ENCODE measurements at places on chromosomes 11 and 22.

DNA sequence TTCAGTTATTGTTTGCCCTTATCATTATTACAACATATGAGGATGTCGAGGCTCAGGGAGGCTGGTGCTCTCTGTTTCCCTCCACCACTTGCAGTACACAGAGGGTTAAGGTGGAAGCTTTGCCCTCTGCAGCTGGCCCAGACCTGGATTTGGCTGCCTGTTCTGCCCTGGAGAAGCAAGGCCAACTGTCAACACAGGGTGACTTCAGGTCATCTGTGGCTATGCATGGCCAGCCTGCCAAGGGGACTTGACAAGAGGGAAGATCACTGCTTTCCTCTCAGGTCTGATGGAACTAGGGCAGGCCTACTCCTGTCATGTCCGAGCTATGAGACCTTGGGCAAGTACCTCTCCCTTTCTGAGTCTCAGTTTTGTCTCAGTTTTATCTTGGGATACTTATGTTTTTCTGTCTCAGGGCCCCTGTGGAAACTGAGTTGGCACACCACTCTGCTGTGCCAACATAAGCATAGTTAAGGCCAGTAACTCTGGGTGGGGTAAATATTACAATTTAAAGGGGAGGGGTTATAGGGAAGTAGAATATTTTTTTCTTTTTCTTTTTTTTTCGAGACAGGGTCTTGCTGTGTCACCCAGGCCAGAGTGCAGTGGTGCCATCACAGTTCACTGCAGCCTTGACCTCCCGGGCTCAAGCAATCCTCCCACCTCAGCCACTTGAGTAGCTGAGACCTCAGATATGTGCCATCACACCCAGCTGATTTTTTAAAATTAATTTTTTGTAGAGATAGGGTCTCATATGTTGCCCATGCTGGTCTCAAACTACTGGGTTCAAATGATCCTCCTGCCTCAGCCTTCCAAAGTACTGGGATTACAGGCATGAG is 2.4 kb upstream of the THRSP start:
- DNase-seq, result no peak

GRCh38 chr11:83599066-83599465 is 312.9 kb upstream of the CCDC90B start:
- no peak for DNase-seq

DNA sequence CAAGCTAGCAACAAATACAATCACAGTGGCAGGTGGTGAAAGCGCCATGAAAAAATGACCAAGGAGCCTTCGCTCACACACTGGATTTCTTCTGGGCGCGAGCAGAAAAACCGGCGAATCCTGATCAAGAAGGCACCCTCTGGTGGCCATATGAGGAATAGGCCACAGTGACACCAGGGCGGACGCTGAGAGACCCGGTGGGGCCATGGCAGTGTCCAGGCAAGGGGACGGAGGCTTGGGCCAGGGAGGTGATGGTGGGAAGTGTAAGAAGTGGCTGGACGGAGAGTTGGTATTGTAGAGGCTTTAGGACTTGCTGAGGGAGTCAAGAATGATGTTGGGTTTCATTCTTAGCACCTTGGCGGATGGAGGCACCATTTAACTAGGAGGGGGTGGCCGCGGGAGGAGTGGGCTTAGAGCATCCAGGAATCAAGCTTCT is 16.9 kb upstream of the RAC2 start:
- no peak for DNase-seq

- no peak for DNase-seq
Measured at GRCh38 chr11:97684486-97685439, 1295.0 kb downstream of the JRKL start.

GRCh38 chr11:74646954-74647353 is 54.6 kb downstream of the POLD3 start:
- DNase-seq, result no peak

DNA sequence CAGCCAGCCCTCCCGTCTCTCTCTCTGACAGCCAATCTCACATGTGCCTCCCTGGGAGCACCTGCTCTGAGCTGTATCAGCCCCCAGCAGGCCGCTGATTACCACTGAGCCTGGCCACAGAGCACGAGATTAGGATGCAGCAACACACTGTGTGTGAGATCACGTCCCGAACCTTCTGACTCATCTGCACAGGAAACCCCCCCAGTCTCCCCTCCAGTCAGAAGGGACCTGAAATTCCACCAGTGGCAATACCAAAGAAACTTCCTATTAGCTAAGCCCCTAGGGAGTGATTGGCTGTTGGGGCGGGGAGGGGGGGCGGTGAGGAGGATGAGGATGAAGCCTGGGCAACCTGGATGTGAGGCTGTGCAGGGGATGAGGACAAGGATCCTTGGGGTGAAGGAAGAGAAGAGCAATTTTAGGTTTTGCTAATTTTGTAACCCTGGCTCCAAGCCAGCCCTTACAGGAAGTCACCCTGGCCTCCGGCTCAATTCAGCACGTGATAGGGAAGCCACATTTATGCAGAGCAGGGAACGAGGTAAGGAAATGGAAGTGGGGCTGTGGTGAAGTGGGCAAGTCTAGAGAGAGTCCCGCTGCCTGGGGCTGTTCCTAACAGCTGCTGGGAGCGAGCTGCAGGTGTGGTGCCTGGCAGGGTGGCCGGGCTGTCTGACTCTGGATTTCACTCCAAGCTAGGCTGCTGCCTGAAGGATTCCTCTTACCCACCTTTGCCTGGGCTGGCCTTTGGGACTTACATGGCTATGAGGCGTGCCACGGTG is 1.9 kb downstream of the SLC43A3 start:
- peak; percentile 83 for DNase-seq

DNA sequence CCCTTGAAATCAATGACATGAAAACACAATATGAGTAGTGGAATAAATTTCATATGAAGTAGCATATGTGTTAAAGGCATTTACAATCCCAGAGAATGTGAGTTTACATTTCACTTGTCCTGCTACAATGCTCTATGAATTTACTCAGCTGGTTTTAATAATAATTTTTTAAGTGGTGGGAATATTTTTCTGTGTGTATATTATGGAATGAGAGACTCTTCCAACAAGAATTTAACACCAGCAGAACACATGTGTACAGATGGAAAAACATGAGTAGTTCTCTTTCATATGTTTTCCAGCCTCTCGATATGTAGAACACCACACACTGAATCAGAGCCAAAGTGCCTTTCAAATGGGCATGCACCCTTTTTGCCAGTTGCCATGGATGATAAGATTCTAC is 170.4 kb downstream of the MAML2 start:
- no peak for DNase-seq

DNA sequence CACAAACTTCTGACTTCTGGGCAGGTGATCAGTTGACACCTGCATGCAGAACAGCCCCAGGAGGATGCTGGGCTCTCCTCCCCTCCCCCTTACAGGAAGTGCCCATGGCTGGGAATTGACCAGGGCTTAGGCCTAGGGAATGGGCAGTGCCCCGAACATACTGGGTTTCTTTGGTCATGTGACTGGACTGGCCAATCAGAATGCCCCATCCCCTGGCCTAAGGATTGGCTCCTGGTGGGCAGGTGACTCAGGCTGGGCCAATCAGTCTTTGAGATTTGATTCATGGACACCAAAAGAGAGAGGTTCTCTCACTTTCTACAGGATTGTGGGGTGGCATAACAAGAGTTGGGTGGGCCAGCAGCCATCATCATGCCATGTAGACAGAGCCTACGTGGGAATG is 37.1 kb downstream of the MCM5 start:
- no peak for DNase-seq

- DNase-seq, result no peak
Measured at GRCh38 chr11:45635907-45636306, 29.5 kb downstream of the CHST1 start.

GRCh38 chr11:67120881-67121710 is 2.0 kb downstream of the KDM2A start:
- DNase-seq, result peak; percentile 32

All from bronchial epithelial cell (primary cell).